ENCODE measurements at places on chromosomes 7 and 10.

- H3K27ac ChIP-seq: no peak overlapping the region
- H3K27me3 ChIP-seq: peaks cover 9% of the 10 kb centered on the region
- no peak overlapping the region for H3K4me3 ChIP-seq
- H3K4me1 ChIP-seq: peaks cover 9% of the 10 kb centered on the region
- no peak for DNase-seq
Measured at GRCh38 chr7:93048136-93048930, 69.4 kb downstream of the SAMD9 start.

DNA sequence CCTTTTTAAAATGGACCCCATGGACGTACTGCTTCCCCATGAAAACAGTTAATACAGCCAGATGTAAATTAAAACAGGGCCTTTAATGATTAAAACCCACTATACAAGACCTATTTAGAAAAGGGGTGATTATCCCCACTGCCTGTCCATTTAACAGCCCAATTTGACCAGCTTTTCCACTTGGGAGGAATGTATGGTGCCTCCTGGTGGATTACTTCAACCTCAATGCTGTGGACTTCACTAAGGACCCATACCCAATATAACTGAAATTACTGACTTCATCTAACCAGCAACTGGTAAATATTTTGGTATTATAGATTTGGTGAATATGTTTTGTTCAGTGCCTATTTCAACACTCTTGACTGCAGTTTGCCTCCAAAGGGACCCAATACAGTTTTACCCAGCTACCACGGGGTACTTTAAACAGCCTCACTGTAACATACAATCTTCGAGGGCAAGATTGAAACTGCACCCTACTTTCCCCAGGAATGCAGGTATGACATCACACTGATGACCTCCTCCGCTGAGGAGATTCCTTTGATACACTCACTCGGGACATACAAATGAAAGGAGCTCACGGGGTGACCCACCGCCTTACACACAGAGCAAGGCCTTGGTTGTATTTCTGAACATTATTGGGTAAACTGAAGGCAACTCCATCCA lies 192.8 kb downstream of the DNAJC1 start:
- no peaks in the 10 kb centered on the region for H3K27me3 ChIP-seq
- DNase-seq: no peak
- peaks cover 13% of the 10 kb centered on the region for H3K36me3 ChIP-seq

DNA sequence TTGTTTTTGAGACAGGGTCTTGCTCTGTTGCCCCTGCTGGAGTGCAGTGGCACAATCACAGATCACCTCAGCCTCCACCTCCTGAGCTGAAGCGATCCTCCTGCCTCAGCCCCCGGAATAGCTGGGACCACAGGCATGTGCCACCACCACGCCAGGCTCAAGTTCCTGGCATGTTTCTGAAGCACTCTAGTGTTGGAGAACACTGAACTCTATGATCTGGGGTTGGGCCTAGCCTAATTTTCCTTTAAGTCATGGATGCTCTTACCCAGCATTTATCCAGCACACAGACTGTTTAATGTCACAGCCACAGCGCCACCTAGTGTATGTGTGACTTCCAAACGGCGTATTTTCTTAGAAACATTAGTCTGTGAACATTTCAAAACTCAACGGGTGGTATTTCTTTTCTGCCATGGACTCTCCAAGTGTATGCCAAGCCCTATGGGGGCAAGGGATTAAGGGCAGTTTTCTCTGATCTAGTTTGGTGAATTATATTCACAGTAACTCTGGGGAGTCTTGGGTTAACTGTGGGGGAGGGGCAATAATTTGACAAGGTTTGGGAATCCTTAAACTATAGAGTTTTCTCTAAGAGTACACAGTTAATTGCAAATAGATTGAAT lies 91.8 kb downstream of the CREM start:
- H3K4me3 ChIP-seq: peak overlapping the region; percentile 61
- H3K4me1 ChIP-seq: peaks cover 59% of the 10 kb centered on the region
- no peaks in the 10 kb centered on the region for H3K27me3 ChIP-seq
- peak; percentile 81 for DNase-seq
- peaks cover 7% of the 10 kb centered on the region for H3K36me3 ChIP-seq
- peak overlapping the region; percentile 94 for H3K27ac ChIP-seq

DNA sequence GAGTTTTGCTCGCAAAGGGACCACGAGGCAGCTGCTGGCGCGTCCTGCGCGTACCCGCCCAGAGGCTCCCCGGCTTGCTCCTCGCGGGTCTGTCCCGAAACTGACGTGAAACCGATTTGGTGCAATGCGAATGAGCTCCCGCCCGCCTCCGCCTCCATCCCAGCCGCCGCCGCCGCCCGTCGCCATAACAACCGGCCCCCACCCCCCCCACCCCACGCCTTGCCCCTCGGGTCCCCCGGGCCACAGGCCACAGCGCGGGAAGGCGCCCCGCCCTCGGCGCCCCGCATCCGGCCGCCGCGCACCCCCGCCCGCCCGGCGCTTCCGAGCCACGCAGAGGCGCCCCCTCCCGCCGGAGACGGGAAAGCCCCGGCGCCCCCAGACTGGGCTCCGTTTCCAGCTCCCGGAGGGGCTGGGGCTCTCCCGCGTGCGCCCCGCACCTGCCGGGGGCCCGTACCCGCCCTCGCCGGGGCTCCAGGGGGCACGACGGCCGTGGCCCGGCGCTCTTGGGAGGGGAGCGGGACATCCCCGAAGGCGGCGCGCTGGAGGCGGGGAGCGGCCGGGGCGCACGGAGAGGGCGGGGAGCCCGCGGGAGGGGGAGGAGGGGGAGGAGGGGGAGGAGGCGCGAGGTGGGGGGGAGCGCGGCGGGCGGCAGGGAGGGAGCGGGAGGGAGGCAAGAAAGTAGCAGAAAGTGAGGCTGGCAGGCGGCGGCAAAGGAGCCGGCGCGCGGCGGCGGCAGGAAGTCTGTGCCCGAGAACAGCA lies at the start of gene CAMK1D:
Gene CAMK1D, plus strand, starts transcription at position 678 of the 759 bp plus-strand sequence.
- peak within 1 kb of the TSS; percentile 94 for H3K27ac ChIP-seq
- peak within 1 kb of the TSS; percentile 92 for H3K4me3 ChIP-seq
- H3K36me3 ChIP-seq: peaks cover 6% of the 10 kb centered on the region

- H3K36me3 ChIP-seq: peaks cover 56% of the 10 kb centered on the region
- H3K4me1 ChIP-seq: peaks cover 19% of the 10 kb centered on the region
- no peak overlapping the region for H3K4me3 ChIP-seq
- no peak for DNase-seq
- H3K27ac ChIP-seq: no peak overlapping the region
- H3K27me3 ChIP-seq: no peaks in the 10 kb centered on the region
Measured at GRCh38 chr7:129664029-129665012, 52.8 kb downstream of the NRF1 start.

DNA sequence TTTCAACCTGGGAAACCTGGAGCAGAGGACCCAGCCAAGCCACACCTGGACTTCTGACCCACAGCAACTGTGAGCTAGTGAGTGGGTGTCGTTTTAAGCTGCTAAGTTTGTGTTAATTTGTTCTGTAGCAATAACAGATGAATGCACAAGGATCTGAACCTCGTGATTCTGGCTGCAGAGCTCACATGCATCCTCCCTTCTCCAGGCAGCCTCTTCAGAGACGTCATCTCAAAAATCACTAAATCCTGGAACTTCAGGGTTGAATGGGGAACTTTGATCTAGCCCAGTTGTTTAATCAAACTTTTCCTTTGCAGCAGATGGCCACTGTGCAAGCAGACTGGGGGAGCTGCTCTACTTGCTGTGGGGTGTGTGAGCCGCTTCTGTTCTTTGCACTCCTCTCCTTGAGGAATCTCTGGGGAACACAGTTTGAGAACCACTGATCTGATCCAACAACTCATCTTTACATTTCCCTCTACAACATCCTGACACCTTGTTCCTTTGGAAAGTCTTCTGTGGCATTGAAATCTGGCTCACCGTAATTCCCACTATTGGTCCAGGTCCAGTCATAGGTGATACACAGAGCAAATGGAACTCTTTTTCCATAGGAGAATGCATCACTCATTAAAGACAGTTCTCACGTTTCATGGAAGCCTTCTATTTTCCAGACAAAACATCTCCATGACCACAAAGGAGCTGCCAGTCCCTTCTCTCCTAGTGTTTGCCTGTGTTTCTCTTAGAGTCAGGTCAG lies 90.3 kb downstream of the CHN2 start:
- no peaks in the 10 kb centered on the region for H3K36me3 ChIP-seq
- H3K27ac ChIP-seq: peak overlapping the region; percentile 15
- peaks cover 33% of the 10 kb centered on the region for H3K4me1 ChIP-seq
- no peak overlapping the region for H3K4me3 ChIP-seq
- peaks cover 29% of the 10 kb centered on the region for H3K27me3 ChIP-seq
- DNase-seq: no peak

- no peak overlapping the region for H3K27ac ChIP-seq
- H3K36me3 ChIP-seq: no peaks in the 10 kb centered on the region
- no peaks in the 10 kb centered on the region for H3K4me1 ChIP-seq
- H3K27me3 ChIP-seq: no peaks in the 10 kb centered on the region
- no peak for DNase-seq
Measured at GRCh38 chr7:79723833-79724618, 270.6 kb upstream of the MAGI2 start.

GRCh38 chr10:86113044-86113443 lies 253.6 kb downstream of the GRID1 start:
- H3K27me3 ChIP-seq: peaks cover 2% of the 10 kb centered on the region
- no peak overlapping the region for H3K4me3 ChIP-seq
- H3K36me3 ChIP-seq: no peaks in the 10 kb centered on the region

DNA sequence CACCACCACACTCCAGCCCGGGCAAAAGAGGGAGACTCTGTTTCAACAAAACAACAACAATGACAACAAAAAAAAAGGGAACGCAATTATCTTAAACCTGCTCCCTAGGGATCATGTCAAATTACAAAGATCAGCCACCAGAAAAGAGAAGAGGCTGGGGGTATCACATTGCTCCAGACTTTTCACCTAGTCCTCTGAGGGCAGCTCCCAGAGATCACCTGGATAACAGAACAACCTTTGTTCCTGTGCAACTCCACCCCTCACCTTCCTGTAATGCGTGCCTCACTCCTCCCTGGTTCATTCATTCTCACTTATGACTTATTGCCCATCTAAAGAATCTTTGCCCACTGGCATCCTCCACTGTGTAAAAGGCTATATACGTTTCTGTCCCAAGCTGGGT lies 31.8 kb downstream of the SVOPL start:
- H3K27me3 ChIP-seq: peaks cover 43% of the 10 kb centered on the region
- no peak for DNase-seq
- H3K4me3 ChIP-seq: no peak overlapping the region
- H3K36me3 ChIP-seq: no peaks in the 10 kb centered on the region
- no peak overlapping the region for H3K27ac ChIP-seq

- no peak overlapping the region for H3K4me3 ChIP-seq
- H3K36me3 ChIP-seq: no peaks in the 10 kb centered on the region
- no peak overlapping the region for H3K27ac ChIP-seq
- H3K27me3 ChIP-seq: no peaks in the 10 kb centered on the region
- no peaks in the 10 kb centered on the region for H3K4me1 ChIP-seq
Measured at GRCh38 chr7:132418840-132419239, 157.4 kb downstream of the PLXNA4 start.

- no peaks in the 10 kb centered on the region for H3K27me3 ChIP-seq
- H3K36me3 ChIP-seq: peaks cover 93% of the 10 kb centered on the region
- no peak overlapping the region for H3K4me3 ChIP-seq
- peak overlapping the region; percentile 81 for H3K27ac ChIP-seq
- no peak for DNase-seq
Measured at GRCh38 chr7:158740657-158741293, 36.2 kb upstream of the NCAPG2 start.

Measured in activated T-cell treated with anti-CD3 and anti-CD28 coated beads, Interleukin-2, amount 50 U/mL, for 24 hours (primary cell).